Hepatocyte (in vitro differentiated cells): ENCODE measurements at places on chromosomes 2 and 18. TPM values are rescaled to one million over a fixed set of nuclear protein-coding genes. Genes with fewer than 3 reads are reported as not detected.
A peak's percentile ranks its signal among the peaks of the same experiment; 100 is the strongest.

DNA sequence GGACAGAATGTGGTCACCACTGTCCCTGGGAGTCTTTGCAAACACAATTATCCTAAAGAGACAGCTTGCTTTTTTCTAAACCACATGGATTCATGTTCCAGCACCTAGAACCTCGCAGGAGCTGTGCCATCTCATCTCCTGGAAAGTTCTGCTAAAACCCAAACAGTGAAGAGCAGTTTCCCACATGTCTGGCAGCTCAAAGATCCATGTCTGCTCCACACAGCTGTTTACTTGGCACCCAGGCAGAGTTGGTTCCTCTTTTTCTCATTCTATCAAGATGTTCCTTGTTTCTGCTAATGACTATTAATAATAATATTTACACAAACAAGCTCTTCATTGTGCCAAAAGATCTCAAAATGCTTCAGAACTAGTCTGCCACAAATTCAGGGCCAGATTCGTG, 30.1 kb upstream of the PID1 start:
- no peaks in the 10 kb centered on the region for H3K4me1 ChIP-seq
- DNase-seq: no peak
- H3K27me3 ChIP-seq: no peaks in the 10 kb centered on the region

Gene MROH2A
- total RNA-seq: not detected in 2 replicates

Gene OTOS
- 0.50 TPM in 1 of 2 replicates, not detected in the other for total RNA-seq

GRCh38 chr2:190583507-190584337, 49.2 kb upstream of the NEMP2 start:
- peak overlapping the region; percentile 71 for H3K27ac ChIP-seq
- no peaks in the 10 kb centered on the region for H3K27me3 ChIP-seq
